Astrocyte (in vitro differentiated cells and primary cell): ENCODE measurements at places on chromosomes 7 and 10.

DNA sequence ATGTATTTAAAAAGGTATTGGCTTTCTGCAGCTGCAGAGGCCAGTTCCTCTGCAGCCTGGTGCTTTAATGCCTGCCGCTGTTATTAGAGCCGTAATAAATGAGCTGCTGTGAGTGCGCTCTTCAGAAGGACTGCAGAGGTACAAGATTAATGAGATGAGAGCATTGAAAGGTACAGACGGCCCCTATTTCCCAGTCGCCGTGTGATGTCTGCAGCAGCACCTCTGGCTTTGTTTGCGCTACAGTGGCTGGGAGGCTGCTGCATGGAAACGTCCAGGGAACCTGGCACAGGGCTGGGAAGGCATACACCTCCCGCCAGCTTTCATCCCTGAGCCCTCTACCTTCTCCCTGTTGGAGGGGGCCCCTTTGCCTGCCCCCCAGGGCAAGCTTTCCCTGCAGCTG is 383.8 kb upstream of the ZMIZ1 start:
- no peaks in the 10 kb centered on the region for H3K27me3 ChIP-seq
- no peak overlapping the region for H3K27ac ChIP-seq
- no peak for DNase-seq
- peaks cover 6% of the 10 kb centered on the region for H3K4me1 ChIP-seq

GRCh38 chr7:148807436-148807835 is 76.7 kb downstream of the EZH2 start:
- H3K36me3 ChIP-seq = peaks cover 31% of the 10 kb centered on the region
- no peak for DNase-seq
- H3K27me3 ChIP-seq = no peaks in the 10 kb centered on the region
- H3K27ac ChIP-seq = no peak overlapping the region
- no peaks in the 10 kb centered on the region for H3K4me1 ChIP-seq

DNA sequence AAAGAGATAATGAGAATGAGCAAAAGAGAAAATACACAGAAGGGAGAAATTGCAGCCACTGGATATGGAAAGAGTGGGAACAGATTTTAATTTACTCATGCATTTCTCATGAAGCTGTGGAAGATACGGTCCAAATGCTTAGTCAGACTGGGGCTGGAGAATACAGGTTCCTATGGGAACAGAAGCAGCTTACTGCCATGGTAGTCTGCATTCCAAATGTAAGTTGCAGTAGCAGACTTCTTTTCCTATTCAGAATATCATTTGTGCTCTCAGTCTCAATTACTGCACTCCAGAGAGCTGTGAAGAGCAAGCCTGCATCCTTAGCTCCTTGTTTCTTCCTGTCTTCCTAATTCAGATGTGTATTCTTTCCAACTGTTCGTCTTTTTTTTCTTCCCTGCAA is 190.8 kb upstream of the TMEM196 start:
- no peaks in the 10 kb centered on the region for H3K4me1 ChIP-seq
- DNase-seq = peak; percentile 78
- H3K27me3 ChIP-seq = no peaks in the 10 kb centered on the region
- no peak overlapping the region for H3K4me3 ChIP-seq
- no peaks in the 10 kb centered on the region for H3K36me3 ChIP-seq

- H3K36me3 ChIP-seq = no peaks in the 10 kb centered on the region
- H3K27ac ChIP-seq = no peak overlapping the region
- no peaks in the 10 kb centered on the region for H3K4me1 ChIP-seq
- no peak overlapping the region for H3K4me3 ChIP-seq
- no peak for DNase-seq
Measured at GRCh38 chr7:64867863-64868440, 35.1 kb upstream of the ZNF273 start.

GRCh38 chr10:107443326-107443725 is 278.8 kb upstream of the SORCS1 start:
- H3K4me3 ChIP-seq = no peak overlapping the region
- H3K36me3 ChIP-seq = no peaks in the 10 kb centered on the region
- H3K27ac ChIP-seq = no peak overlapping the region
- no peaks in the 10 kb centered on the region for H3K27me3 ChIP-seq

DNA sequence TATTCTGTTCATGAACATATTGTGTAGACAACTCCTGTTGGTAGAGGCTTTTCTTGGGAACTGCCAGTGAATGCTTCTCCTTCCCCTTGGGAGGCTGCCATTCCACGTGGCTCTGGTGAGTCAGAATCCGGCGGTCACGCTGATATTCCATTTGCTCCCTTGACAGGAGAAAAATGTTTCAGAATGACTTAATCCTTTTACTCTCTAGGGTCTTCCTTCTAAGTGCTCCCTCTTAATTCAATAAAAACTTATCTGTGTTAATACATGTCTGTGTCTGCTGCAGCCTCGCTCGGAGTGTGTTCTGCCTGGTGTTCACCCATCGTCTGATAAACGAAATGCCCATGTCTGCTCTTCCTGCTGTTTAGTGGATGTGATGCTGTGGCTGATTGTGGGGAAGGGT is 278.6 kb downstream of the ARHGAP12 start:
- no peaks in the 10 kb centered on the region for H3K27me3 ChIP-seq
- no peak overlapping the region for H3K4me3 ChIP-seq
- peak; percentile 92 for DNase-seq
- peaks cover 16% of the 10 kb centered on the region for H3K4me1 ChIP-seq
- no peaks in the 10 kb centered on the region for H3K36me3 ChIP-seq
- peak overlapping the region; percentile 65 for H3K27ac ChIP-seq

DNA sequence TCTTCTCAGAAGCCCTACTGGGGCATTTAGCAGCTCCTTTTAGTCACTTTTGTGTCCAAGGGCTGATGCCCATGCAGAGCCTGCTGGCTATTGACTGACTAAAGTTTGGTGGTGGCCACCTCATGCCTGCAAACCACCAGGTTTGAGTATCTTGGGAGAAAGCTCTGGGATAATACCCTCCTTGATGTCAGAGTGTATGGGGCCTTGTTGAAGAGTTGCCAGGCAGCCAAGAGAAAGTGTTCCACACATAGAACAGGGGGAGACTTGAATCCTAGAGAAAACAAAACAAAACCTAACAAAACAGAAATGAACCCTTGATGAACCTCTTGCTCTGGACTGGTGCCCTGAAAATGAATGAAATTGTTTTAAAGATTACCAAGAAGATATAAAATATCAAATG is 1024.6 kb downstream of the SORCS1 start:
- no peak overlapping the region for H3K27ac ChIP-seq
- H3K4me3 ChIP-seq = no peak overlapping the region
- no peaks in the 10 kb centered on the region for H3K27me3 ChIP-seq
- H3K4me1 ChIP-seq = no peaks in the 10 kb centered on the region
- no peaks in the 10 kb centered on the region for H3K36me3 ChIP-seq

DNA sequence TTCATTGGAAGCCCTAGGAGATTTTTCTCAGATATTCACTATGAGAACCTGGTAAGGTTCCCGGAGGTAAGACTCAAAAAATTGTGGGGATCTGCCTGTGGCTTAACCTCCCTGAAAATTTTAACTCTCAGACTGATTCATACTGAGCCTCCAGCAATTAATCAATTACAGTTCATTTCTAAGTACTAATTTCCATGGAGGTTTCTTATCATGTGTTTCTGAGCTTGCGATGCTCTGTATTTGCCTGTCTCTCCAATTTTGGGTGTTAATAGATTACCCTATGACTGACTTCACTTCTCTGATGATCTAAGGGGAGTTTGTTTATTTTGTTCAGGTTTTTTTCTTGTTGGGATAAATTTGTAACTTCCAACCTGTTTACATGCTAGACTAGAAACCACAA is 215.4 kb upstream of the TMEM196 start:
- no peak for DNase-seq
- H3K4me3 ChIP-seq = no peak overlapping the region
- no peaks in the 10 kb centered on the region for H3K27me3 ChIP-seq
- H3K27ac ChIP-seq = no peak overlapping the region
- no peaks in the 10 kb centered on the region for H3K36me3 ChIP-seq
